ENCODE measurements at places on chromosomes 13 and 19. TPM values are rescaled to one million over a fixed set of nuclear protein-coding genes. Genes with fewer than 3 reads are reported as not detected.

UBE2L5 gene
- total RNA-seq, result 0.59 TPM

ELSPBP1 gene
- total RNA-seq, result not detected

FBN3 gene
- not detected for total RNA-seq

NLRP7 gene
- not detected for total RNA-seq

KLK14 gene
- not detected for total RNA-seq

PLPPR3 gene
- total RNA-seq, result 0.36 TPM

COL5A3 gene
- 9.1 TPM for total RNA-seq

NPHS1 gene
- total RNA-seq, result not detected

F10 gene
- 0.29 TPM for total RNA-seq

GRCh38 chr13:104595511-104595910, 1529.3 kb upstream of the SLC10A2 start:
- H3K4me3 ChIP-seq, result no peak overlapping the region
- no peaks in the 10 kb centered on the region for H3K4me1 ChIP-seq
- H3K27ac ChIP-seq, result no peak overlapping the region
- DNase-seq, result no peak
- no peaks in the 10 kb centered on the region for H3K36me3 ChIP-seq

GRCh38 chr19:49854378-49855263, 3.7 kb downstream of the PTOV1 start:
- H3K27ac ChIP-seq, result no peak overlapping the region
- H3K4me3 ChIP-seq, result no peak overlapping the region
- DNase-seq, result no peak
- H3K4me1 ChIP-seq, result peaks cover 36% of the 10 kb centered on the region
- H3K27me3 ChIP-seq, result no peaks in the 10 kb centered on the region
- H3K36me3 ChIP-seq, result peaks cover 33% of the 10 kb centered on the region

DNA sequence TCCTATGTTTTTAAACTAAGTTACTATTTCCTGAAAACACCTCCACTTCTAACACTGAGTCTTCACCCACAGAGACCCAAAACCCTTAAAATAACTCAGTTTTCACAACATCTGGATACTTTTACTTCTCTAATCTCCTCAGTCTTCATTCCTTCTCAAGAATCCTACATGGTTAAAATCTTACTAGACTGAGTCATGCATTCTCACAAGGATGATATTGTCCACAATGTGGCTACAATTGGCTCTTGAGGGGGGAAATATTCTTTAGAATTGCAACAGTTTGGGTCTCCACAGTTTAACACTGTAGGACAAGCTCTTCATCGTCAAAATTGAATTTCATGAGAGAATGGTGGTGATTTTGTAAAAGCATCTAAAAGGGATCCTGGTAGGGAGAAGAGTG, 397.1 kb downstream of the SLITRK5 start:
- H3K4me1 ChIP-seq, result no peaks in the 10 kb centered on the region
- no peaks in the 10 kb centered on the region for H3K36me3 ChIP-seq
- H3K4me3 ChIP-seq, result no peak overlapping the region

GRCh38 chr13:72342364-72342763, 385.1 kb downstream of the MZT1 start:
- no peak for DNase-seq
- no peaks in the 10 kb centered on the region for H3K27me3 ChIP-seq
- H3K36me3 ChIP-seq, result no peaks in the 10 kb centered on the region
- H3K4me3 ChIP-seq, result no peak overlapping the region

GRCh38 chr13:44437356-44438233, 64.0 kb downstream of the SERP2 start:
- H3K27me3 ChIP-seq, result no peaks in the 10 kb centered on the region
- DNase-seq, result no peak
- H3K4me1 ChIP-seq, result peaks cover 29% of the 10 kb centered on the region

DNA sequence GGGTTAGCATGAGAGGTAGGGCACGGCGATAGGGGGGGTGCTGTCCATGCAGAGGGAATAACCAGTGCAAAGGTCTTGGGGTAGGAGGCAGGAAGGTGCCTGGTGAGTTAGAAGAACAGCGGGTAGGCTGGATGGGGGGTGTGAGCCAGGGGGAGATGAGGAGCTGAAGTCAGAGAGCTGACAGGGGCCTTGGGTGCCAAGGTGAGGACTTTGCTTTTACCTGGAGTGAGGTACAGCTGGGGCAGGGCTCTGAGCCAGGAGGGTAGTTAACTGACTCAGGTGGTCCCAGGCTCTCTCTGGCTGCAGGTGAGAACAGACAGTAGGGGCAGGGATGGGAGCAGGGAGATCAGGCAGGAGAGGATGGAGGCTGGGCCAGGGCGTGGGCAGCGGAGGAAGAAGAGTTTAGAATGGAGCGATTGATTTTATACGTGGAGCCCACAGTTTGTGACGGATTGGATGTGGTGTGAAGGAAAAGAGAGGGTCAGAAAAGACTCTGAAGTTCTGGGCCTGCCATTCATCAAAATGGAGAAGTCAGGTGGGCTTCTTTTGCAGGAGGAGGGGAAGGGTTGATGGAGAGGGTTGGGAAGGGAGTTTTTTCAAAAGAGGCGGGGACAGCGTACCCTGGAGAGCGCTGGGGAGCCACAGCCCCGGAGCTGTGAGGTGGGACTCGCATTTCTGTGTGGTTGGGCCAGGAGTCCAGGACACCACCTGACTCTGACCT, 1.2 kb upstream of the GRAMD1A start:
- no peaks in the 10 kb centered on the region for H3K27me3 ChIP-seq
- peak overlapping the region; percentile 93 for H3K27ac ChIP-seq
- peak; percentile 68 for DNase-seq
- peaks cover 19% of the 10 kb centered on the region for H3K4me1 ChIP-seq
- H3K36me3 ChIP-seq, result peaks cover 2% of the 10 kb centered on the region

- H3K27me3 ChIP-seq, result no peaks in the 10 kb centered on the region
- DNase-seq, result peak; percentile 31
- H3K4me1 ChIP-seq, result no peaks in the 10 kb centered on the region
- peaks cover 6% of the 10 kb centered on the region for H3K36me3 ChIP-seq
Measured at GRCh38 chr13:97468331-97468730, 34.4 kb downstream of the RAP2A start.

GRCh38 chr13:48749144-48749543, 95.4 kb downstream of the CYSLTR2 start:
- H3K36me3 ChIP-seq, result no peaks in the 10 kb centered on the region
- H3K27me3 ChIP-seq, result no peaks in the 10 kb centered on the region
- no peak overlapping the region for H3K4me3 ChIP-seq
- DNase-seq, result no peak
- H3K4me1 ChIP-seq, result peaks cover 20% of the 10 kb centered on the region
- H3K27ac ChIP-seq, result peak overlapping the region; percentile 60

DNA sequence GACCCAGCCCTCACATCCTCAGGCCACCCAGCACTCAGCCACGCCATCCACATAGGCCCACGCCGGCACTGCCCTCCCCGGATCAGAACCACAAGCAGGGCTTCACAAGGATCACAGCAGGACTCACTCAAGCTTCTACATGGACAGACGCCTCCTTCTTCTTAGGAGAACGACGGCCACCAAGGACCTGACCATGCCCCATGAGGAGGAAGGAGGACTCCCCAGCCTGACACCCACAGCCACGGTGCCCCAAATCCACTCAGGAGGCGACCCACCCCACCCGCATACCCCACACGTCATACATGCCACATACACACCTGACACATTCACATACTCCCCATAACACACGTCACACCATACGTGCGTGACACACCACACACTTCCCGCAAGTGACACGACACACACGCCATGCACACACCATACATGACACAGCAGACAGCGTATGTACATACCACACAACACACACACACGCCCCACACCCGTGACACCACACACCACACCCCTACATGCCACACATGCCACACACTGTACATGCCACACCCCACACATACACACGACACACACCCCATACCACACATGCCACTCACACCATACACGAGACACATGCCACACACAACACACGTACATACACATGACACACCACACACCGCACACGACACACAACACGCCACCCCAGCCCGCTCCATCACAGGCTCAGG, 50.4 kb downstream of the MLLT1 start:
- peaks cover 27% of the 10 kb centered on the region for H3K4me1 ChIP-seq
- no peaks in the 10 kb centered on the region for H3K27me3 ChIP-seq
- peak; percentile 83 for DNase-seq
- no peak overlapping the region for H3K27ac ChIP-seq

DNA sequence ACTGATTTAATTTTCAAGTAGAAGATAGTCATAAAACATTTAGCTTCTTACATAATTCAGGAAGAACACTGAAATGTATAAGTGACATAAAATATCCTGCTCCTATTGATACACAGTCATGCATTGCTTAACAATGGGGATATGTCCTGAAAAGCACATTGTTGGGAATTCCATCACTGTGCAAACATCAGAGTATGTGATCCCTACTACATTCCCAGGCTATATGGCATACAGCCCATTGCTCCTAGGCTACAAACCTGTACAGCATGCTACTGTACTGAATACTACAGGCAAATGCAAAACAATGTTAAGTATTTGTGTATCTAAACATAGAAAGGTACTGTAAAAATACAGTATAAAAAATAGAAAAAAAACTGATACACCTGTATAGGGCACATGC, 723.9 kb upstream of the ARGLU1 start:
- DNase-seq, result no peak
- H3K27me3 ChIP-seq, result no peaks in the 10 kb centered on the region
- H3K4me1 ChIP-seq, result peaks cover 4% of the 10 kb centered on the region
- no peak overlapping the region for H3K27ac ChIP-seq
- no peak overlapping the region for H3K4me3 ChIP-seq

DNA sequence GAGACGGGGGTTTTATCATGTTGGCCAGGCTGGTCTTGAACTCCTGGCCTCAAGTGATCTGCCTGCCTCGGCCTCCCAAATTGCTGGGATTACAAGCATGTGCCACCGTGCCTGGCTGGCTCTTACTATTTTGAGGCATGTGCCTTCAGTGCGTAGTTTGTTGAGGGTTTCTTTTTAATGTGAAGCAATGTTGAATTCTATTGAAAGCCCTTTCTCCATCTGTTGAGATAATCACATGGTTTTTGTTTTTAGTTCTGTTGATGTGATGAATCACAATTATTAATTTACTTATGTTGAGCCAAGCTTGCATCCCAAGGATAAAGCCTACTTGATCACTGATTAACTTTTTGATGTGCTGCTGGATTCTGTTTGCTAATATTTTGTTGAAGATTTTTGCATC, 290.9 kb downstream of the KCNRG start:
- no peak overlapping the region for H3K27ac ChIP-seq
- no peak for DNase-seq
- no peak overlapping the region for H3K4me3 ChIP-seq
- H3K4me1 ChIP-seq, result no peaks in the 10 kb centered on the region
- no peaks in the 10 kb centered on the region for H3K36me3 ChIP-seq

GRCh38 chr19:44712864-44713515, 14.0 kb downstream of the CEACAM16 start:
- H3K27me3 ChIP-seq, result no peaks in the 10 kb centered on the region
- DNase-seq, result no peak
- H3K4me3 ChIP-seq, result no peak overlapping the region
- no peak overlapping the region for H3K27ac ChIP-seq
- no peaks in the 10 kb centered on the region for H3K4me1 ChIP-seq
- no peaks in the 10 kb centered on the region for H3K36me3 ChIP-seq

- no peak for DNase-seq
- no peak overlapping the region for H3K4me3 ChIP-seq
- no peaks in the 10 kb centered on the region for H3K4me1 ChIP-seq
- no peaks in the 10 kb centered on the region for H3K36me3 ChIP-seq
- H3K27ac ChIP-seq, result no peak overlapping the region
Measured at GRCh38 chr13:22086597-22087330, 415.9 kb downstream of the FGF9 start.

- peaks cover 78% of the 10 kb centered on the region for H3K36me3 ChIP-seq
- no peak overlapping the region for H3K27ac ChIP-seq
- H3K4me1 ChIP-seq, result no peaks in the 10 kb centered on the region
- no peaks in the 10 kb centered on the region for H3K27me3 ChIP-seq
- no peak overlapping the region for H3K4me3 ChIP-seq
- DNase-seq, result peak; percentile 71
Measured at GRCh38 chr19:19653597-19654147, 9.8 kb downstream of the ATP13A1 start.

DNA sequence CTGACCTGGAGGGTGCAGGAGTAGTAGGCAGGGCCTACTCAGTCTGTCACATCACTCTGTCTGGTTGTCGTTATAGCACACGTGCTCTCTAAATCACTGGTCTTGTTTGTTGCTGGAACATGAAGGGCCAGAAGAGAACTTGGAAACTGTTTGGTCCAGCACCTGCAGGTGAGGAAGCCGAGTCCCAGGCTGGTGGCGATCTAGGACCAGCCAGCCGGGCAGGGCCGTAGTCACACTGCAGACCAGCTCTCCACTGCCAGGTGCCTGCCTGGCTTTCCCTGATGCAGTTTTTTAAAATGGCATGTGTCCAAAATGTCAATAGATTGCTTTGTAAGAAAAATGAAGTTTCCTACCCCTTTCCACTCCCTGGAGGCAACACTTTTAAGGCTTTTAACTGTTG, 53.7 kb downstream of the GGACT start:
- no peak overlapping the region for H3K4me3 ChIP-seq
- peaks cover 5% of the 10 kb centered on the region for H3K4me1 ChIP-seq
- no peaks in the 10 kb centered on the region for H3K27me3 ChIP-seq
- no peak for DNase-seq
- no peak overlapping the region for H3K27ac ChIP-seq
- peaks cover 6% of the 10 kb centered on the region for H3K36me3 ChIP-seq

GRCh38 chr19:7494416-7495098, 5.7 kb upstream of the PEX11G start:
- H3K4me1 ChIP-seq, result peaks cover 1% of the 10 kb centered on the region
- no peaks in the 10 kb centered on the region for H3K36me3 ChIP-seq
- H3K27ac ChIP-seq, result no peak overlapping the region
- H3K27me3 ChIP-seq, result no peaks in the 10 kb centered on the region
- DNase-seq, result peak; percentile 87
- no peak overlapping the region for H3K4me3 ChIP-seq

- peaks cover 12% of the 10 kb centered on the region for H3K36me3 ChIP-seq
- no peaks in the 10 kb centered on the region for H3K27me3 ChIP-seq
- DNase-seq, result peak; percentile 87
- H3K27ac ChIP-seq, result no peak overlapping the region
Measured at GRCh38 chr19:41427647-41428480, 690 bp upstream of the B3GNT8 start.

DNA sequence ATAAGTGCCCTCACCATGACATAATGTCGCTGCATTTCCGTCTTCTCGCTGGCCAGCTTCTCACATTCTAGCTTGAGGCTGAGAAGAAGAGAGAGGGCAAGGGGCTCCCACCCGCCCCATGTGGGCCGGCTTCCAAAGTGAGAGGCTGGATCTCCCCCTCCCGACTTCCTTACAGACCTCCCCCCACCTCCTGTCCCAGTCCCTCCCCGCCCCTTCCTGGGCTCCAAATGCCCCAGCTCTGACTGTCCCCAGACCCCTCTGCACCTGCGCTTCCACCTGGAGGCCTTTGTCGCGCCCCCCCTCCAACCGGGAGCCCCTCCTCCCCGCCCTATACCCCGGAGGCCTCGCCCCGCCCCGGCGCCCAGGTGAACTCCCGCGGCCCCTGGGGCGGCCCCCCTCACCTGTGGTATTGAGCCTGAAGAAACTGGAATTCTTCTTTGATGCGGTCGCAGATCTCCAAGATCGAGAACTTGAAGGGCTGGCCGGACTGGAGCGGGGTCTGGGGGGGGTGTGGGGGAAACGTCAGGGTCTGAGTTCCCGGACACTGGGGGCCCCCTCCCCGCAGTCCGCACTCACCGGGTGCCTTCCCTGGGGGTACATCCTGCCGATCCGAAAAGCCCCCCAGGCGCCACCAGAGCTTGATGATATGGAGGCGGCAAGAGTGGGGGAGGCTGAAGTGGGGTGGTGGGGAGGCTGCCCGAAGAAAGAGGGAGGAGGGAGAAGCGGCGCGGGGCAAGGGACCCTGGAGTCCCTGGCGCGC, 595 bp downstream of the TLE2 start:
- peaks cover 45% of the 10 kb centered on the region for H3K27me3 ChIP-seq
- DNase-seq, result peak; percentile 91
- H3K4me3 ChIP-seq, result peak overlapping the region; percentile 56
- no peaks in the 10 kb centered on the region for H3K4me1 ChIP-seq
- no peaks in the 10 kb centered on the region for H3K36me3 ChIP-seq
- H3K27ac ChIP-seq, result no peak overlapping the region

All from osteoblast (primary cell).